ENCODE measurements at places on chromosomes 11 and 22.

- peak; percentile 78 for DNase-seq
Observed at GRCh38 chr11:130561441-130561881, 113.0 kb downstream of the ADAMTS15 start.

DNA sequence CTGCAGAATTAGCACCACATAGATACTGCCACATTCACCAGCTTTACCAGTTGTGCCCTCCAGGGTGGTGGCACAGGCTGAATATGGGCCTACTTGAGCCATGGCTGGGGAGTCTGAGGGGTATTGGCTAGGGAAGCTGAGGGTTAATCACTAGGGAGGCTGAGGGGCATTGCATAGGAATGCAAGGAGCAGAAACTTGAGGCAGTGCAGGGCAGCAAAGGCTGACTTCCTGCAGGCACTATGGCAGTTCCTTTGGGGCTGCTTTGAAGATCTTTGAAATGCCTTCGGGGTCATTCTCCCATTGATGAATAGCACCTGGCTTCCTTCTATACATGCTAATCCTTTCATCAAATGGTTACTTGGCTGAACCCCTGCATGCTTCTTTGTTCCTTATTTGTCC is 171.5 kb downstream of the RCN1 start:
- no peak for DNase-seq

- peak; percentile 31 for DNase-seq
Observed at GRCh38 chr11:61747192-61747966, 5.1 kb upstream of the MYRF start.

- no peak for DNase-seq
Observed at GRCh38 chr22:19761725-19762567, 1.4 kb downstream of the TBX1 start.

- no peak for DNase-seq
Observed at GRCh38 chr11:24594401-24594800, 97.5 kb downstream of the LUZP2 start.

GRCh38 chr11:130315354-130315970 is 745 bp upstream of the ZBTB44 start:
- no peak for DNase-seq

- DNase-seq = no peak
Observed at GRCh38 chr11:2148595-2148994, 9.4 kb upstream of the IGF2 start.

DNA sequence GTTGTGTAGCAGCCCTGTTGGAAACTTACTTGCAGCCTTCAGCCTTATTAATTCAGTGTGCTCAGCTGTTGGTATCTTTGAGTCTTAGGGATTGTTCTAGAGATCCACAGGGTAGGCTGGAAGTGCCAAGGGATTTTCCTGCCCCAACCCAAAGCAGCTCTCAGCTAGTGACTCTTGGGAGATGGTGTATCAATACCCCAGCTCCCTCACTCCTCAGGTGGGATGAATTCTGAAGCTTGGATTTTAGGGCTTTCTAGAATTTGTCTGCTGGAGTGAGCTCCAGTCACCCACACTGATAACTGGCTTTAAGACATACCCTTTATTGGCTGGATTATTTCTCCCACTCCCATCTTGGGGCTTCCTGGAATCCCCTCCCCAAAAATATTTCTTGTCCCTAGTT is 493.0 kb downstream of the MN1 start:
- DNase-seq = no peak

- DNase-seq = no peak
Observed at GRCh38 chr22:38745676-38746460, 9.9 kb downstream of the SUN2 start.

GRCh38 chr11:79083352-79083751 is 357.5 kb downstream of the TENM4 start:
- no peak for DNase-seq

GRCh38 chr22:27110665-27111451 is 453.5 kb downstream of the MIAT start:
- DNase-seq = peak; percentile 94

- DNase-seq = no peak
Observed at GRCh38 chr22:46029574-46030200, 52.7 kb upstream of the WNT7B start.

- DNase-seq = no peak
Observed at GRCh38 chr11:70660059-70660888, 261.9 kb downstream of the CTTN start.

DNA sequence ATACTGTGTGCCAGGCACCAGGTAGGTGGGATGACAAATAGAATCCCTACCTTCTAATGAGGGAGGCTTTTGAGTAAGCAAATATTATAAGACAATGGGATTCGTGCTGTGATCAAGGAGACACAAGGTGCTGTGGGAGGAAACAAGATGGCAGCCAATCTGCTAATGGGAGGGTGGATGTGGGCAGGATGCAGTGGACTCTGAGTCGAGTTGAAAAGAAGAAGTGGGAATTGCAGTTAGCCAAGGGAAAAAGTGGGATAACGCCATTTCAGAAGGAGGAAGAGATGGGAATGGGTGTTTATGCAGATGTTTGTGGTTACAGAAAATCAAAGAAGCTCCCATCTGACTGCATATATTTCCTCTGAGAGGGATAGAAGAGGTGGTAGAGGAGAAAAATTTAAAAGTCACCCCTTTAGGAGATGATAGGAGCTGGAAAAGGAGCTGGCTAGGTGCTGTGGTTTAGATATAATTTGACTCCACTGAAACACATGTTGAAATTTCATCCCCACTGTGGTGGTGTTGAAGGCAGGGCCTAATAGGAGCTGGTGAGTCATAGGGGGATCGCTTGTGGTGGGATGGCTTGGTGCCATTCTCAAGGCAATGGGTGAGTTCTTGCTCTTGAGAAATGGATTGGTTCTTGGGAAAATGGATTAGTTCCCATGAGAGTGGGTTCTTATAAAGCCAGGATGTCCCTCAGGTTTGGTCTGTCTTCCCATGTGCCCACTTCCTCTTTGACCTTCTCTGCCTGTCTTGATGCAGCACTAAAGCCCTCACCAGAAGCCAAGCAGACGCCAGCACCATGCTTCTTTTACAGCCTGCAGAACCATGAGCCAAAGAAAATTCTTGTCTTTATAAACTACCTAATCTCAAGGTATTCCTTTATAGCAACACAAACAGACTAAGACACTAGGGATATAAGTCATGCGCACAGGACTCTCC is 30.0 kb upstream of the POU2AF1 start:
- peak; percentile 64 for DNase-seq

- no peak for DNase-seq
Observed at GRCh38 chr11:121533601-121534000, 80.8 kb upstream of the SORL1-AS1 start.

- DNase-seq = peak; percentile 43
Observed at GRCh38 chr22:45781459-45781858, 109.8 kb downstream of the ATXN10 start.

GRCh38 chr11:110130642-110131238 is 37.5 kb downstream of the ZC3H12C start:
- DNase-seq = no peak

GRCh38 chr11:115334932-115335788 is 169.1 kb downstream of the CADM1 start:
- peak; percentile 45 for DNase-seq

DNA sequence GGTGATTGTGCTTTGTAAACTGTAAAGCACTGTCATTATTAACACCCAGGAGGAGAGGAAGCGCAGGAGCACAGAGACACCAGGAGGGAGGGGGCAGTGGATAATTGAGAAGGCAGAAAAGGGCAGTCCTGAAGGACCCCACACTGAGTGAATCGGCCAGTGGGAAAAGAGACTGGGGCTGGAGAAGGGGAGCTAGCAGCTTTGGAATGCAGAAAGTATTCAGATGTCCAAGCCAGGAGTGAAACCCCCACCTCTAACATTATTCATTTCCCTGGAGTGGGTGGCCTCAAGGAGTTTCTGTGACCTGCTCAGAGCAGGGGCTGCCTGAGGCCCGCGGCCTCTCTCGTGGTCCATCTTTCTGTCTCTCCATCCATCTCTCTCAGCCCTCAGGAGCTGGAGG is 38.0 kb upstream of the CDON start:
- DNase-seq = no peak

- no peak for DNase-seq
Observed at GRCh38 chr11:27540051-27540450, 33.5 kb upstream of the LIN7C start.

- no peak for DNase-seq
Observed at GRCh38 chr11:58796333-58796732, 48.2 kb downstream of the GLYATL2 start.

DNA sequence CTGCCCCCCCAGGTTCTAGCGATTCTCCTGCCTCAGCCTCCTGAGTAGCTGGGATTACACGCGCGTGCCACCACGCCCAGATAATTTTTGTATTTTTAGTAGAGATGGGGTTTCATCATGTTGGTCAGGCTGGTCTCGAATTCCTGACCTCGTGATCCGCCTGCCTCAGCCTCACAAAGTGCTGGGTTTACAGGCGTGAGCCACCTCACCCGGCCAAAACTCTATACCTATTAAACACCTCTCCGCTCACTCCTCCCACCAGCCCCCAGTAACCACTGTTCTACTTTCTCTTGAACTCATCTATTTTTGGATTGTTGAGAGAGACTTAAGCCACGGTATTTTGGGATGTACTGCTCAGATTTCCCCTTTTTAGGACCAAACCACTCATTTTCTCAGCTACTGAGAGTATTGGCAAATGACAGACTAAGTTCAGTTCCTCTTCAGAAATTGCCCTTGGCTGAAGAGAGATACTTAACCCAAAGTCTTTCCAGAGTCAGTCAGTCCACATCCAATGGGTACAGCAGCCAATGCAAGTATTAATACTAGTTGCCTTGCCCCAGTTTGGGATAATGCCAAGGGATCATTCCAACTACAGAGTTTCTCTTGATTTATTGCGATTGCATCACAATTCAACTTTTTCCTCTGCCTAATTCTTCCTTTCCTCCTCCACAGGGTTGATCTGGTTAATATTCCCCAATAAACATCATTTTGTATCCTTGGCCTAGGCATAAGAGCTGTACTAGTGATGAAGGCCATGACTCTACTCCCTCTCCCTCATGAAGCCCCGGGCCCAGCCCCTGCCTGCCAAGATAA is 36.8 kb upstream of the CSTF3 start:
- peak; percentile 27 for DNase-seq

GRCh38 chr22:37101311-37102066 is 8.0 kb downstream of the TMPRSS6 start:
- DNase-seq = no peak

- peak; percentile 90 for DNase-seq
Observed at GRCh38 chr11:79236541-79236971, 204.3 kb downstream of the TENM4 start.

- DNase-seq = peak; percentile 57
Observed at GRCh38 chr22:28600546-28601143, 79.0 kb downstream of the TTC28 start.

GRCh38 chr11:2555336-2555735 is 110.5 kb downstream of the KCNQ1 start:
- DNase-seq = no peak

DNA sequence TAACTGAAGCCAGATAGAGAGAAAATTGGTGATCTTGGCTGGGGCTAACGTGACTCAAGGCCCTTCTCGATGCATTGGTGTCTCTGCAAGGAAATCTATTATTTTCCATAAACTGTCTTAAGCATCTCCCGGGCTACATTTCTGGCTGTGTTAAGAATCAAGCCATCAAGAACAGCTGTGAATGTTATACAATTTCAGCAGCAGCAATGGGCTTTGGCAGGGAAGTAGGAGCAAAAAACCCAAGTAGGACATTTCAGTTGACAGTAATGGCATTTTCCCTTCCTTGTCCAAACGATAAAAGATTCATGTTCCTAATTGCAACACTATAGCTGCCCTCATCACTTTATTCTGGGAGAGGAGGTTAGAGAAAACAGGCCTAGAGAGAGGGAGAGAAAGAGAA is 335.0 kb downstream of the CADM1 start:
- DNase-seq = no peak

DNA sequence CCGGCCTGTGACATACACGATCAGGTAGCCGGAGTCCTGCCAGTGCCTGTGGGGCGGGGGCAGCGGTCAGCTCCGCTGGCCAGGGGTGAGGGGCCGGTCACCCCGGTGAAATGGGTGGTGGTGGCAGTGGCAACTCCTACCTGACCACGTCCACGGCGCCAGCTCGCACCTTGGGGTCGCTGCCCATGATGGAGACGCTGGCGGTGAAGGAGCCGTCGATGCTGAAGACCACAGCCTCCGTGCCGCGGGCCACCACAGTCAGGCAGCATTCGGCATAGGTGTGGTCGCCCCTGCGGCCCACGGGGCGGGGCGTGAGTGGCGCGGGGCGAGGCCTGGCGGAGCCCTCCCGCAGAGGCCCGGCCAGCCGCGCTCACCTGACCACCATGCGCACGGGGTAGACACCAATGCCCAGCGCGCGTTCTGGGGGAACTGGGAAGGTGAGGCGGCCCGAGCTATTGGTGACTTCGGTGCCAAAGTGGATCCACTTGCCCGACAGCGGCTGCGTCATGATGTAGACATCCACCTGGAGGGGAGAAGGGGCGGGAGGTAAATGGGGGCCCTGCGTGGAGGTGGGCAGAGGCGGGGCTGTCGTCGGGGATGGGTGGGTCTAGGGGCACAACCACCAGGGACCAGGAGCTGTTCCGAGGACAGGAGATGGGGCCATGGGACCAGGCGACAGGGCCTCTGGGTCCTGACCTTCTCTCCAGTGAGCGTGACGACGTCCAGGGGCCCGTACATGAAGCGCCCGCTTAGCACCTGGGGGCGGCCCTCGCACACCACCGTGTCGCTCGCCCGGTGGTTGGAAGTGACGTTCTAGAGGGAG is 10.9 kb downstream of the AIP start:
- no peak for DNase-seq

- DNase-seq = no peak
Observed at GRCh38 chr22:43066134-43066533, 23.1 kb downstream of the TTLL1 start.
